Activated CD8-positive, alpha-beta memory T cell treated with anti-CD3 and anti-CD28 coated beads for 24 hours (primary cell): ENCODE measurements at places on chromosomes 4 and X.

- no peak for DNase-seq
Measured at GRCh38 chr4:25767877-25768725, 94.7 kb downstream of the SEL1L3 start.

GRCh38 chr4:85866508-85866907 is 391.6 kb downstream of the ARHGAP24 start:
- no peak for DNase-seq

- DNase-seq, result no peak
Measured at GRCh38 chrX:101442085-101442484, 34.1 kb downstream of the HNRNPH2 start.

- no peak for DNase-seq
Measured at GRCh38 chr4:6987588-6987961, 55.6 kb upstream of the TADA2B start.

GRCh38 chrX:153874366-153875125 is 11.4 kb downstream of the L1CAM start:
- no peak for DNase-seq

- no peak for DNase-seq
Measured at GRCh38 chr4:818106-818921, 7.6 kb downstream of the CPLX1 start.

- DNase-seq, result no peak
Measured at GRCh38 chrX:48839686-48840085, 4.3 kb upstream of the PCSK1N start.

GRCh38 chr4:135277068-135277979 is 1075.7 kb upstream of the PABPC4L start:
- no peak for DNase-seq

DNA sequence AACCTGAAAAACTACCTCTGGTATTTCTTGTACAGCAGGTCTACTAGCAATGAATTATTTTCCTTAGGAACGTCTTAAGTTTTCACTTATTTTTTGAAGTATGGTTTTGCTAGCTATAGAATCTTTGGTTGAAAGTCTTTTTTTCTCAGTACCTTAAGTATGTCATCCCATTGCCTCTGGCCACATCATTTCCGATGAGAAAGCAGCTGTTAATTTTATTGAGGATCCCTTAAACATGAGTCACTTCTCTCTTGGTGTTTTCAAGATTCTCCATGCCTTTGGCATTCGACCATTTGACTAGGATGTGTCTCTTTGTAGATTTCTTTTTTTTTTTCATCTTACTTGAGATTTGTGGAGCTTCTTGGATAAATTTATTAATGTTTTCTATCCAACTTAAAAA is 803.8 kb upstream of the AMOT start:
- DNase-seq, result no peak

GRCh38 chrX:83504721-83505479 is 3.2 kb upstream of the POU3F4 start:
- no peak for DNase-seq

DNA sequence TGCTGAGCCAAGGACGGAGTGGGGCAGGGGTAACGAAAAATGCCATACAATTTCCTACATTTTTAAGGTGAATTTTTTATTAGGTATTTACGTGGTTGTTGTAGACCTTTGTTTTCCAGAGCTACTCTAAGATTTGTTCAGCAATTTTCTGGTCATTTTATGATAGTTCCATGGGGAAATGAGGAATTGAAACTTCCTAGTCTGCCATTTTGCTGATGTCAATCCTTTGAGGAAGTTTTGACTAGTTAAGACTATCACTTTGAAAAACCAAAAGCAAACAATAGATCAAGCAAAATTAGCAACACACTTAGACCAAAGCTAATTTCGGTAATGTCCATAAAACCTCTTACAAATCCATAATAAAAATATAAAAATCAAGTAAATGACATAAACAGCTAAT is 7.0 kb upstream of the TLR3 start:
- no peak for DNase-seq

GRCh38 chrX:67613996-67614395 is 70.2 kb downstream of the AR start:
- DNase-seq, result no peak

DNA sequence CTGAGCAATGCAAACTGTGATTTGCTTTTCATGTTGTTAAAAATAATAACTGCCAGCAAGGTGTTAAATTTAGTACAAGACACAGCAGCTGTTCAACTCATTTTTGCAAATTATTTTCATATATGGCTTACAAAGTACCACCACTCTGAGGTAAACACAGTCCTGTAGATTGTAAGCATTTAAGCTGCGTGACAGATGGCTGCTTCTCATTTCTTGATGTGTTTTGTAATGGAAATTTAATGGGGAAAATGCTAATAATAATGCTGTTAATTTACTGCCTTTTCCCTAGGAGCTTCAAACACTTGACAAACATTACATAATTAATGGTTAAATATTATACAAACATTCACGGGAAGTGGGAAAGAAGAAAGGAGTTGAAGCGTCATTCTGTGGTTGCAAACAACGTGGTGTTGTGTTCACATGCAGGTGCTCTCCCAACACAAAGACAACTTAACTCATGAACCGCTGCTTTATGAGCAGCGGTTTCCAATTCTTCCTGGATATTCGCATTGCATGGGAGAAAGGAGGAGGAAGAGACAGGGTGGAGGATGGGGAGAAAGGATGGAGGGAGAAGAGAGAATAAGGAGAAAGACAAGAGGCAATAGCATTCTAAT is 236.8 kb upstream of the VCX start:
- DNase-seq, result no peak

DNA sequence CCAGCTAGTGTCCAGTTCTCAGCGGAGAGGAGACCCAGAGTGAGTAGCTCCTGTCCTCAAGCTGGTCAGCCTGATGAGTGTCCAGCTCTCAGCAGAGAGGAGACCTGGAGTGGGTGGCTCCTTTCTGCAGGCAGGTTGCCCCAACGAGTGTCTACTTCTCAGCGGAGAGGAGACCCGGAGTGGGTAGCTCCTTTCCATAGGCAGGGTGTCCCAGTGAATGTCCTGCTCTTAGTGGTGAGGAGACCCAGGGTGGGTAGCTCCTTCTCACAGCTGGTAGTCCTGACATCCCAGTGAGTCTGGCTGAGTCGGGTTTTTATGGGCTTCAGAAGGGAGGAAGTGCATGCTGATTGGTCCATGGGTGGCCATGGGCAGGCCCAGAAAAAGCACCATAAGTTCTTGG is 55.7 kb upstream of the NUDT6 start:
- DNase-seq, result no peak
